ENCODE measurements at places on chromosomes 2 and 18. TPM values are rescaled to one million over a fixed set of nuclear protein-coding genes. Genes with fewer than 3 reads are reported as not detected.

Gene OBSL1
- 66.4 TPM for polyA plus RNA-seq

Gene SPEG
- polyA plus RNA-seq: 22.5 TPM

Gene KIF3C
- polyA plus RNA-seq: 1.9 TPM

Gene FSHR
- polyA plus RNA-seq: not detected

Gene GREB1
- 1.1 TPM for polyA plus RNA-seq

Data from adipose tissue (tissue), 3 donors.